ENCODE measurements at places on chromosomes 2 and 18. TPM values are rescaled to one million over a fixed set of nuclear protein-coding genes. Genes with fewer than 3 reads are reported as not detected.

UGT1A6 gene
- 1.3 TPM for total RNA-seq

ACSL3 gene
- total RNA-seq = 84.5 TPM

SF3B1 gene
- total RNA-seq = 158 TPM

DNPEP gene
- 62.6 TPM for total RNA-seq

TWIST2 gene
- total RNA-seq = 19.4 TPM

ZNF396 gene
- total RNA-seq = 0.66 TPM

MEP1B gene
- total RNA-seq = 0.15 TPM

LOXHD1 gene
- not detected for total RNA-seq

IWS1 gene
- total RNA-seq = 44.1 TPM

TANC1 gene
- 10.6 TPM for total RNA-seq

GRP gene
- not detected for total RNA-seq

NT5DC4 gene
- not detected for total RNA-seq

SATB2 gene
- total RNA-seq = 3.9 TPM

MC4R gene
- total RNA-seq = not detected

LPIN2 gene
- total RNA-seq = 16.7 TPM

OBSL1 gene
- total RNA-seq = 22.3 TPM

SLC23A3 gene
- 0.62 TPM for total RNA-seq

ZBTB7C gene
- 0.05 TPM for total RNA-seq

ZNG1B gene
- 42.8 TPM for total RNA-seq

CTLA4 gene
- total RNA-seq = not detected

PLA2R1 gene
- total RNA-seq = 2.8 TPM

TEKT4 gene
- not detected for total RNA-seq

GPBAR1 gene
- 0.15 TPM for total RNA-seq

SPATA3 gene
- not detected for total RNA-seq

TNP1 gene
- not detected for total RNA-seq

REG1A gene
- not detected for total RNA-seq

DSEL gene
- 0.40 TPM for total RNA-seq

LIMS4 gene
- 0.59 TPM for total RNA-seq

THUMPD2 gene
- 16.1 TPM for total RNA-seq

TMEM127 gene
- total RNA-seq = 53.7 TPM

RAB6C gene
- total RNA-seq = not detected

BMP10 gene
- not detected for total RNA-seq

DYNAP gene
- not detected for total RNA-seq

DOK6 gene
- total RNA-seq = not detected

FOXI3 gene
- not detected for total RNA-seq

UGT1A5 gene
- not detected for total RNA-seq

PREPL gene
- total RNA-seq = 19.3 TPM

PAIP2B gene
- total RNA-seq = 0.36 TPM

LYG2 gene
- total RNA-seq = not detected

RMND5A gene
- total RNA-seq = 28.2 TPM

PDE1A gene
- total RNA-seq = 0.10 TPM

TUBB8B gene
- not detected for total RNA-seq

DHRS9 gene
- total RNA-seq = 3.5 TPM

MRO gene
- 0.36 TPM for total RNA-seq

VSNL1 gene
- not detected for total RNA-seq

RAPH1 gene
- total RNA-seq = 5.7 TPM
